H1 (cell line): ENCODE measurements at places on chromosomes 11 and 22. TPM values are rescaled to one million over a fixed set of nuclear protein-coding genes. Genes with fewer than 3 reads are reported as not detected.

Gene PRRG4
- polyA plus RNA-seq: 0.50 and 0.65 TPM in 2 replicates

Gene MPZL2
- 2.3 and 3.2 TPM in 2 replicates for polyA plus RNA-seq

Gene CAVIN3
- 26.4 and 27.6 TPM in 2 replicates for polyA plus RNA-seq

Gene FERMT3
- polyA plus RNA-seq: 3.7 and 5.9 TPM in 2 replicates

Gene OR4C3
- polyA plus RNA-seq: not detected in 2 replicates

Gene CSF2RB
- 0.02 TPM in 1 of 2 replicates, not detected in the other for polyA plus RNA-seq

Gene OR52N1
- polyA plus RNA-seq: 0.09 TPM in 1 of 2 replicates, not detected in the other

Gene CCDC87
- 0.32 and 0.63 TPM in 2 replicates for polyA plus RNA-seq

Gene KCNJ4
- 1.4 TPM in 2 replicates for polyA plus RNA-seq

Gene TIGD3
- polyA plus RNA-seq: 1.1 TPM in 2 replicates

Gene GAL
- polyA plus RNA-seq: 81.8 and 124 TPM in 2 replicates

Gene MYOD1
- polyA plus RNA-seq: 0.06 TPM in 1 of 2 replicates, not detected in the other

Gene RNF215
- polyA plus RNA-seq: 13.1 and 16.4 TPM in 2 replicates

Gene OR5B21
- not detected in 2 replicates for polyA plus RNA-seq

Gene CDC45
- polyA plus RNA-seq: 37.7 and 40.0 TPM in 2 replicates

Gene PLAAT5
- polyA plus RNA-seq: 11.4 and 18.7 TPM in 2 replicates

Gene SEZ6L
- 0.20 and 0.33 TPM in 2 replicates for polyA plus RNA-seq

Gene KCNK4
- polyA plus RNA-seq: not detected in 2 replicates

Gene BBS1
- 19.5 and 33.7 TPM in 2 replicates for polyA plus RNA-seq

Gene GGTLC2
- polyA plus RNA-seq: 0.14 TPM in 1 of 2 replicates, not detected in the other

Gene OR10V1
- not detected in 2 replicates for polyA plus RNA-seq

Gene LRRC32
- polyA plus RNA-seq: 1.9 and 2.0 TPM in 2 replicates

Gene IFTAP
- 13.0 and 21.2 TPM in 2 replicates for polyA plus RNA-seq

Gene OR6T1
- not detected in 2 replicates for polyA plus RNA-seq

Gene ACTN3
- 36.7 and 46.2 TPM in 2 replicates for polyA plus RNA-seq

Gene BTG4
- 0.06 TPM in 1 of 2 replicates, not detected in the other for polyA plus RNA-seq

Gene SAA2
- polyA plus RNA-seq: not detected in 2 replicates

Gene IGLL1
- not detected in 2 replicates for polyA plus RNA-seq

Gene APOBEC3G
- polyA plus RNA-seq: 1.7 and 2.5 TPM in 2 replicates

Gene NADSYN1
- 38.6 and 46.9 TPM in 2 replicates for polyA plus RNA-seq

Gene MRGPRF
- polyA plus RNA-seq: 7.5 and 12.2 TPM in 2 replicates

Gene OR8D1
- polyA plus RNA-seq: not detected in 2 replicates

Gene HTR3B
- polyA plus RNA-seq: not detected in 2 replicates

Gene KCTD14
- 15.2 and 24.9 TPM in 2 replicates for polyA plus RNA-seq

Gene OSM
- polyA plus RNA-seq: not detected in 2 replicates

Gene FOSL1
- polyA plus RNA-seq: 7.2 and 11.6 TPM in 2 replicates

Gene VPS11
- 13.1 and 14.8 TPM in 2 replicates for polyA plus RNA-seq

Gene LRRC74B
- polyA plus RNA-seq: 0.03 TPM in 1 of 2 replicates, not detected in the other

Gene HOATZ
- polyA plus RNA-seq: not detected in 2 replicates
